ENCODE measurements at places on chromosomes 2 and 18. TPM values are rescaled to one million over a fixed set of nuclear protein-coding genes. Genes with fewer than 3 reads are reported as not detected.

Gene VWC2L
- not detected for total RNA-seq

GRCh38 chr2:113175736-113176695 lies 2.2 kb downstream of the PSD4 start:
- DNase-seq = no peak

DNA sequence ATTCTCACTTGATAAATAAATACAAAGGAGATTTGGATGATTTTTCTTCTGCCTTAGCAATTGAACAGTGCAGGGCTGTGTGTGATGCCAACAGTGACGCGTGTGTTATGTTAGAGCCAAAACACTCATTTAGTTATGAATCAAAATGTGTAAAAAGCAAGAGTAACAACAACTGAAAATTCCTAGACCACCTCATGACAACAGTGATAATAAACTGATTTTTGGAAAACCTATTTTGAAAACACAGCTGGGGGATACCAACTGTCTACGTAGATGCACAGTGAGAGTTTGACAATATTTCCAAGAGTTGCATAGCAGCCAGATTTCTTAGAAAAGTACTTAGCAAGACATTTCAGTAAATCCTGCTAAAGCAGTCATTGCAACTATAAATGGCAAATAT lies 323.9 kb downstream of the GALR1 start:
- no peak for DNase-seq

DNA sequence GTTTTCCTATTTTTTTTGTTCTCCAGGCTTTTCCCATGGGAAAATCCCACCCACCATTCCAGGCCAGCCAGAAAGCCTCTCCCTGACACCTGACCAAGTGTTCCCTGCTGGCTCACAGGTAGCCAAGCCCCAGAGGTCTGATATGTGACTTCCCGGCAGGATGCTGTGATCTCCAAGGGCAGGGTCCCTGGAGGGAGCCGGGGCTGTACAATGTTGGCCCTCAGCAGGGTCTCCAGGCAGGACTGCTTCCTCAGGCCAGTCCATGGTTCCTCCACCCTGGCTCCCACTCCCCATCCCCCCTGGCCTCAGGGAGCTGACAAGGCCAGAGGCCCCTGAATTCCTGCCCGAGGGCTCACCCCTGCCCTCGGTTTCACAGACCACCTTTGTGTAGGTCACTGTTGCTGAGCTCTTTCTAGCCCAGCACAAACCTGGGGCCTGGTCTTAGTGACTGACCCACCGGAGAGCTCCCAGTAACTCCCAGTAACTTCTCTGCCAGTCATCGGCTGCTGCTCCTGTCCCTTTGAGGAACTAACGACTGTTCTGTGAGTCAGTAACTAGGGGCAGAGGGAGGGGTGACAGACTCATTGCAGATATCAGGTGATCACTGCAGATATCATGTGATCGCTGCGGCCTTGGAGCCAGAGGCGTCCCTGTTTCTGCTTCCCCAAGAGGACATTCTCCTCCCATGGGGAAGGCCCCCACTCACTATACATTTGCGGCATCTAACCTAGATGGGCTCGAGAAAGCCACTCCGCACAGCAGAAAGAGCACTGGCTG lies 38.7 kb downstream of the SDC1 start:
- no peak for DNase-seq

Measured in NCI-H460 (cell line).